ENCODE measurements at places on chromosomes 6 and 20. TPM values are rescaled to one million over a fixed set of nuclear protein-coding genes. Genes with fewer than 3 reads are reported as not detected.

- DNase-seq, result no peak
Observed at GRCh38 chr6:56435326-56435725, 187.9 kb upstream of the COL21A1 start.

- no peak for DNase-seq
Observed at GRCh38 chr6:28090917-28091586, 10.7 kb downstream of the ZNF165 start.

DNA sequence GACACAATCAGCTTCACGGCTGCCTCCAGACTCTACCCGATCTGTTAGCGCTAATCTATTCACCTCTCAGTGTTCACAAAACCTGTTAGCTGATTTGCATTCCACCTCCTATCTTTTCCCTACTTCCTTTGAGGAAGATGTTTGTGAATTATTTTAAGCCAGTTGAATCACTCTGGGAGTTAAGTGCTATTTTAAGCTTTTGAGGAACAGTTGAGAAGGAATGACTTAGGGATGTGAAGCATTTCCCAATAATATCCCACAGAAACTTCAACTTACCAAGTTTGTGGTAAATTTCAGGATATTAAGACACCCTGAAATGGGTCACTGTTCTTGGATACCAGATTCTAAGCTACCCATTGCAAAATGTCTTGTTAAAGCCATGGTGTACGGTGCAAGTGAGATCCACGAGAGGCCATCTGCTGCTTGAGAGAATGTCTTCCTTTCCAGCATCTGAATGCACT is 145.2 kb upstream of the CITED2 start:
- DNase-seq, result no peak

Gene DDO
- total RNA-seq, result 5.6 TPM

DNA sequence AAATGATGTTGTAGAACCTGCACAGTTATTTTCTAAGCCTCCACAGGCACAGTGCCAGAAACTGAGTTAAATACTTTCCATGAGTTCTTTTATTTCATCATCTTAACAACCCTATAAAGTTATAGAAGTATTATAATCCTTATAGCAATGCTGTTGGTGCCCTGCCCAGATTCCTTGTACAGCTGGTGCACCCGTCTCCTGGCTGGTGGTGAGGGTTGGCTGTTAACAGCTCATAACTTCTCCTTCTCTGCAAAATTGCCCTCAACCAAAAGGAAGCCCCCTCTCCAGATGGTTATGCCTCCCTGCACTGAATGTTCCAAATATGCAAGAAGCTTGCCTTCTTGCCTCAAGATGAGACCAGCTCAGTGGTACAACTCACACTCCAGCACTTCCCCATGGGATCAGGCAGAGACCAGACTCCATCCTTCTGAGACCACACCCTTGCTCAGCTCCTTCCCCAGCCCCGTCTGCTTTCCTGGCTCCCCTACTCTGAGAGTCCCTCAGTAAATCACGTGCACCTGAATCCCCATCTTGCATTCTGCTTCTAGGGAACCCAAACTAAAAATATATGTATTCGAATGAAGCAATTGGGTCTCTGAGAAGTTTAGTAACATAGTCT is 304.4 kb upstream of the PLCB4 start:
- DNase-seq, result no peak

DNA sequence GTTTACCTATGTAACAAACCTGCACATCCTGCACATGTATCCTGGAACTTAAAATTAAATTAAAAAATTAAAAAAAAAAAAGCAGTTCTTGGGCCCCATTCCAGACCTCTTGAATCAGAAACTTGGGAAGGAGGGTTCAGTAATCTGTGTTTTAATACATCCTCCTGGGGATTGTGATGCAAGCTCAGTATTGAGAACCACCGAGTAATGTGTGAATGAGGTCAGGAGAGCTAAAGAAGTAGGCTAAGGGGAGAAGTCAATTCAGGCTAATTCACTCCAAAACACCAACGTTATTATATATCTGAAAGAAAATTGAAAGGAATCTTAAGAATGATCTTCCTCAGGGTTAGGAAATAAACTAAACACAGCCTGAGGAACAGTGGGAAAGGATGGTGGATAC is 120.4 kb downstream of the RNF144B start:
- no peak for DNase-seq

All from mucosa of gallbladder (tissue), 1 donor.